Myometrial cell (primary cell): ENCODE measurements at places on chromosomes 5 and 9. TPM values are rescaled to one million over a fixed set of nuclear protein-coding genes. Genes with fewer than 3 reads are reported as not detected.

The CDK5RAP2 gene
- 16.4 and 33.8 TPM in 2 replicates for total RNA-seq

The TAF1L gene
- total RNA-seq = not detected in 2 replicates

The C8G gene
- not detected in 2 replicates for total RNA-seq

The RICTOR gene
- total RNA-seq = 7.2 and 11.2 TPM in 2 replicates
